Esophagus mucosa (tissue), 1 donor: ENCODE measurements at places on chromosomes 7 and 10.

DNA sequence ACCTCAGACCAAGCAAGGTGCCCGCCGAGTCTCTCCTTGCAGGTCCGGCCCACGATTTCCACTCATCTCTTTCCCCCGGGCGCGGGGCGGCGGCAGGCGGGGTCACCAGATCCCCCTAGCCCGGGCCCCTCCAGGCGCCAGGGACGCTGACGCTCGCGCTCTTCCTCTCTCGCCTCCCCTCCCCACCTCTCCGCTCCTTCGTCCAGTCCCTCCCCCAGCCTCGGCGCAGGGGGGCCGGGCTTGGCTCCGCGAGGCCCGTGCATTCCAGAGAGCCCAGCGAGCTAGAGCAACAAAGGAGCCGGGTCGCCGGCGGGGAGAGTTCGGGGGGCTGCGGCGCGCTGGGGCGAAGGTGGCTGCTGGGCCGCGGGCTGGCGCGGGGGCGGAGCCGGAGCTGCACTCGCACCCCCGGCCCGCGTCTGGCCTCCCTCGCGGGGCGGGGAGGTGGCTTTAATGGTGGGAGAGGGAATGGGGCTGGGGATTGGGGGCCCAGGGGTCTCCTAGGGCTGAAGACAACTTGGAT is at the start of gene SMO:
Gene SMO, plus strand, starts transcription at position 262 of the 520 bp plus-strand sequence. CDS start 519 bp downstream, outside the sequence.
- ATAC-seq: peak; percentile 19

- ATAC-seq: no peak
These were observed 435.9 kb upstream of the AUTS2 start for GRCh38 chr7:69162326-69162725.

DNA sequence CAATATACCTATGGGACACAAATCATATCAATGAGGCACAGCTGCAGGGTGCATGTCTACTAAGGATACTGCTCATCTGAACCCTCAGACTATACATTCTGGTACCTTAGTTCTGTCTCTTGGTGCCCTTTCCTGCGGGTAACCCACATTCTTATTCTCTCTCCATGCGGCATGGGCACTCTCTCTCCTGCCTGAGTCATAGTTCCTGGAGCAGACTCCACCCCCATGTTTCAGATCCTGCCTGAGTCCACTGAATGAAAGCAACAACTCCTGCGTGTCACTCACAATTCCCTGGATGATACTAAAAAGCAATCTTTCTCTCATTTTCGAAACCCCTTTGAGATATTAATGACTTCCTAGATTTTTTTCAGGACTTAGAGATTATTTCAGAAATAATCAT is 653.1 kb upstream of the C7orf33 start:
- no peak for ATAC-seq

- ATAC-seq: no peak
These were observed 363.6 kb upstream of the NFE2L3 start for GRCh38 chr7:25788371-25788770.

DNA sequence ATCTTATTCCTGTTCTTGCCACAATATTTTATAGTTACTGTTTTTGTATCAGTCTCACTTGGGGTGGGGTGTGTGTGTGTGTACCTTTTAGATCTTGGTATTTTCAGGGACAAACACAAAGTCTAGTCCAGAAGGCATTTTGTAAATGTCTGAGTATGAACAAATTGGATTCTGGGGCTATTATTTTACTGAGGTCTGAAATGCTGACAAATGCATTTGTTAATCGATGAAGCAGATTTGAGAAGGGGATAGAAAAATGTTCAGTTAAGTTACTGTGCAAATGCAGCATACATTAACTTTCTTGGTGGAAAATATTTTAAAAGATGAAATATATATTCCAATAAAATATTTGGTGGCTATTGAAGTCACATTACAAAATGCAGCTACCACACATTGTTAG is 267.4 kb downstream of the EXOC4 start:
- ATAC-seq: no peak

GRCh38 chr10:1563028-1563427 is 174.3 kb downstream of the ADARB2 start:
- ATAC-seq: no peak

DNA sequence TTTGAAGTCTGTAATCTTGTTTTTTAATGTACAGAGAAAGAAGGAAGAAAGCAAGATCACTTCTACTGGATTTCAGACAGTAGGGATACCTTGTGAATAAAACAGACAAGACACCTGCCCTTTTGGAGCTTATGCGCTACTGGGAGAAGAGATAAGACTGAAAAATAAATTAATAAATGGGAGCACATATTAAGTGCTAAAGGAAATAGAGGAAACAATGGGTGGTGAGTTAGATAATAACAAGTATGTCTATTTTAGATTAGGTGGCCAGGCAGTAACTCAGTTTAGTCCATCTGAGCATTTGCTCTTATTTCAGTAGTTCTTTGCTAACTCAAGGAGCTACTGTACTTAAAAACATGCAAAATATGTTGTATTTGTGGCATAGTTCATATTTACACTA is 15.9 kb downstream of the MIOS start:
- ATAC-seq: no peak

DNA sequence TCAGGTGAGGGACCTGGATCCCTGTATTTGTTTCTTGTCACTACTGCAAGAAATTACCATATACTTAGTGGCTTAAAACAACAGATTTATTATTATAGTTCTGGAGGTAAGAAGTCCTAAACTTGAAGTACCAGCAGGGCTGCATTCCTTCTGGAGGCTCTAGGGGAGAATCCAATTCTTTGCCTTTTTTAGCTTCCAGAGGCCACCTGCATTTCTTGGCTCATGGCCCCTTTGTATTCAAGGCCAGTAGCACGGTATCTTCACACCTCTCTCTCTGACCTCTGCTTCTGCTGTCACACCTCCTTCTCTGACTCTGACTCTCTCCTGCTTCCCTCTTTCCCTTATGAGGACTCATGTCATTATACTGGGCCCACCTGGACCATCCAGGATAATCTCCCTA is 2.2 kb upstream of the LHPP start:
- no peak for ATAC-seq

- ATAC-seq: peak; percentile 15
These were observed 129.6 kb downstream of the SMURF1 start for GRCh38 chr7:99014113-99014985.

DNA sequence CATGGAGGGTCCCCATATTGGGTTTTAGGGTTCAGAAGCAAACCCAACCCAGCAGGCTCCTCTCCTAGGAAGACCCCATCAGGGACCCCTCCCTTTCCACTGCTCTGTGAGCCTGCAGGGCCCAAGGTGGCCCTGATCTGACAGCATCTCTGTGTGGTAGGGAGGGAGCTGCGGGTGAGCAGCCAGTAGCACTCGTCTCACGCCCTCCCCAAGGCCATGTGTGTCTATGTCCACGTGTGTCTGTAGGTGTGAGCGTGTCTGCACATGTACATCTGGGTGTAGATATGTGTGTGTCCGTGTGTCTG is 103.5 kb upstream of the FAM20C start:
- ATAC-seq: peak; percentile 28

GRCh38 chr10:43867113-43867512 is 218.4 kb upstream of the ZNF32 start:
- ATAC-seq: no peak

- ATAC-seq: no peak
These were observed 266.7 kb downstream of the RNLS start for GRCh38 chr10:88316292-88316861.

DNA sequence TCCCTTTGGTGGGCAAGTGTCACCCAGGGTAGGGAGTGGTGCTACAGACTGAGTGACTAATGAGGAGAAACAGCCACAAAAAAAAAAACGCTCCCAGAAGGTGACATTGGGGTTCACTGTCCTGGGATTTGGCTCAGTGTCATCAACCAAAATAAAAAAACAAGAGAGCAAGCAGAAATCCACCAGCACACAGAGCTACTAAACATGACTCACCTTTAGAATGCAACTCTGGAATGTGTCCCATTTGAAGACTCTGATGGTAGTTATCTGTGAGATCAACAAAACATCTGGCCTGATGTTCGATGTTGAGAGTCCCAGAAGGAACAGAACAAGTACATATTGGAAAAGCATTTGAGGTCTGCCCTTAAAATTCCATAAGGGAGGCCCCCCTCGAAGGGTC is 200.3 kb upstream of the LYZL2 start:
- no peak for ATAC-seq

- no peak for ATAC-seq
These were observed 252.8 kb downstream of the ZMYND11 start for GRCh38 chr10:387909-388660.

- no peak for ATAC-seq
These were observed 93.5 kb downstream of the PAXIP1 start for GRCh38 chr7:154909241-154910105.

GRCh38 chr10:88415533-88416130 is 167.5 kb downstream of the RNLS start:
- no peak for ATAC-seq

DNA sequence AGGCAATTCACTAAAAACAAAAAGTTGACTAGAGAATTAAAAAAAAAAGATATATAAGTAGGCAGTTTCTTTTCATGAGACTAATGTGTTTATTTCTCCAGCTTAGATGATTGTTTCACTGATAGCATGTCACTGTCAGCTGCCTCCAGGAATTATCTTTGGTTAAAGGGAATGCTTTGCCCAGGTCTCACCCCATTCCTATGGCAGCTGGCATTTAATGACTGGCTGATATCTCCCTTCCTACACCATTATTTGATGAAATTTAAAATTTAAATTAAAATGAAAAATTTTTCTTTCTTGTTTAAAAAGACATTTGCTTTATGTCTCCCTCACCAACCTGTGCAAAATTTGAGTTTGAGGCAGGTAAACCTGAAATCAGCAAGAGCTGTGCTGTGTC is 214.5 kb upstream of the PRSS1 start:
- ATAC-seq: no peak

DNA sequence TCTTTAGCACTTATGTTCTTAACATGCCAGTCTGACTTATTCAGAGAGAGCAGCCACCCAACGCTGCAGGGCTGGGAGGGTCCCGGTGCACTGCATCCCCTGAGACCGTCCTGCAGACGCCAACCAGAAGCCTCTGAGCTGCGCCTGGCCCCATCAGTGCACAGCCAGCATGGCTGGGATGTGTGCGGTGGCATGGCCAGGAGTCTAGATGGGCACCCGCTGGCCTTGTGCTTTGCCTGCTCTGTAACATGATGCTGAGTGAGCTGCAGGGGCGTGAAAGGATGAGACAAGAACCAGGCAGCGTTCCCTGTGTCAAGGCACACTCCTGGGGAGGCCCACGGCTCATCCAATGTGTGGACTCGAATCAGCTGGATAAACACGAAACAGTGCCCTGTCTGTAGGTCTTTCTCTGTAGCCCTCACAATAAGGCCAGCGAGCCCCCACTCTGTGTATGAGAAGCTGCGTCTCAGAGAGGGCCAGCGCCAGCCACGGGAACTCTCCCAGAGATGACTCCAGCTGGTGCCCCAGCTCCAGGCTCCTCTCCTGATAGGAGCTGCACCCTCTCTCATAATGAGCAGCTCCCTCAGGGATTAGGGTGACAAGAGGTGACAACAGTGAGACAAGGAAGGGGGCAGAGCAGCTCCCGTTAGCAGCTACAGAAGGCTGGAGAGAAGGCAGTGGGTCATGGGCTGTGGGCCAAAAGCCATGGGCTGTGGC is 96.8 kb downstream of the TNS3 start:
- no peak for ATAC-seq

DNA sequence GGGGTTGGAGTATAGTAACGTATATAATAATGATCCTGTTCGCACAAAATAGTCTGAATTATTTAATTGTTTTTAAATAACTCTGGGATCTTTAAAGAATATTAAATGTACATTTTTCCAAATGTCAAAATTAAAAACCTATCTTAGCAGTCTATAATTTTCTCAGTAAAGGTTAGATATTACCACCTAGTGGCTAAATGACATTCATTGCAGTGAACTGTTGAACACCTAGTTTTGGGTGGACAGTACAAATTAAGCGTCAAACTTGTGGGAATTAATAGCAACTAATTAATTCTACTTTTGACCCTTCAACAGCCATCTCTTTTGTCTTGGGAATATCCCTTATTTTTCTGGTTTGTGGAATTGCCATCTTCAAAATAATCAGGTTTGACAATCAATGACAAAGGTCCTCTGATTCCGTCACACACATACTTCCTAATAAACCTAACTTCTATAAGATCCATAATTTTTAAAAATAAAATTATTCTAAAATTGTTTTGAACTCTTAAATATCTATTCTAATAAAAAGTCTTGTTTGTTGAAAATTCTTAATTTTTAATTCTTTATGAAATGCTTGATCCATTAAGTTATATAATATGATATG is 165.7 kb downstream of the SEMA3D start:
- no peak for ATAC-seq

- no peak for ATAC-seq
These were observed 37.2 kb downstream of the LRRC4 start for GRCh38 chr7:127993987-127994386.

DNA sequence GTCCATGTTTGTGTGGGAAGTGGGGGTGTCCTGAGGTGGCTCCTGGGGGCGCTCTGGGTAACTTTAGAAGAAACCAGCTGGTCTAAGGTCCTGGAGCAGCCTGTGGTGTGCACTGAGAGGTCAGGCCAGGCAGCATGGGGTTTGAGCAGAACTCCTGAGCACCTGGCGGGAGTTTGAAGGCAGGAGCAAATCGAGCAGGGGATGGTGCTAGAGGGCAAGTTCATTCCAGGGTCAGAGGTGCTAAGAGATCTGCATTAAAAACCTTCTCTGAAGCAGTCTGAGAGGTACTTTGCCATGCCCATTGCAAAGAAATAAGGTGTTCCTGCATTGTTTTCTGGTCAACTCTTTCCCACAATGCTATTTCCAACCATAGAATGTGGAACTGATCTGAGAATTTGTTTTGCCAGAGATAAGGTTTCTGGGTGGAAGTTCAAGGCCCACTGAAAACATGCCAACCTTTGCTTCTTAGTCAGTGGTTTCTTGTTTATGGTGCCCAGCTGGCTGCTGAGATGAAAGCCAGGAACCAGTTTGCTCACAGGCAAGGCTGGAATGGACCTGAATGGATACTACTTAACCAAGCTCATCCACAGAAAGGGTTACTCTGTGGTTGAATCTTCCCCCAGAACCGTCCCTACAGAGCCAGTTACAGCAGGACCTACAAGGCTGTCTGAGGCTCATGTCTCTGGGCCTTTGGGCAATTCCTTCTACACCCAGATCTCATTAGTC is 136.3 kb upstream of the TMEM72 start:
- no peak for ATAC-seq

DNA sequence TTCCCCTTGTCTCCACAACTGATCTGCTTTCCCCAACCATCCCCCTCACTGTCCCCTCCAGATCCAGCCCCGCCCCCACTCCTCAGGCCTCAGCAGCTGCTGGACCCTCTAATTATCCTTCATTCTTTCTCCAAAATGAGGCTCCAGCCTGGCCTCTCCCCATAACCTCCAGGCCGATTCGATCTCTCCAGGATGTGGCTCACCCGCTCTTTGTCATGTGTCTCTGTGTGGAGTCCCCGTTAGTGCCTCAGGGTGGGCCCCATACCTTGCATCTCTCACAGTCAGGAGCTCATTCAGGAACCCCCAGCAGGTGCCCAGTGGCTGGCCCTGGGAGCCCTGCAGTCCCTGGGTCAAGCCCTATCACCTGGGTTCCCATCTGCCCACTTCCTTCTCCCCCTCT is 1.3 kb downstream of the PILRA start:
- no peak for ATAC-seq
